Effector CD4-positive, alpha-beta T cell (primary cell): ENCODE measurements at places on chromosomes 1 and 21.
A peak's percentile ranks its signal among the peaks of the same experiment; 100 is the strongest.

DNA sequence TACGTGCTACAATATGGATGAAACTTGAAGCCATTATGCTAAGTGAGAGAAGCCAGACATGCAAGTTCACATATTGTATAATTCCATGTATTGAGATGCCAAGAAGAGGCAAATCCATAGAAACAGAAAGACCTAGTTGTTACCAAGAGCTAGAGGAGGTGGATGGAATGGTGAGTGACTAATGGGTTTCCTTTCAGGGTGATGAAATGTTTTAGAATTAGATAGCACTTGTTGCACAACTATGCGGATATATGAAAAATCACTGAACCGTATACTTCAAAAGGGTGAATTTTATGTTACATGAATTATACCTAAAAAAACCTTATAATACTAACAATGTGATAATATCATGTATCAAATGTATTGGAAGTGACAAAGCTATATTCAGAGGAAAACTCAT is 18.1 kb downstream of the EPHA10 start:
- DNase-seq: no peak

GRCh38 chr1:240109920-240110636 is 18.4 kb downstream of the FMN2 start:
- DNase-seq: no peak

- DNase-seq: no peak
Measured at GRCh38 chr21:37245151-37245550, 22.0 kb downstream of the VPS26C start.

DNA sequence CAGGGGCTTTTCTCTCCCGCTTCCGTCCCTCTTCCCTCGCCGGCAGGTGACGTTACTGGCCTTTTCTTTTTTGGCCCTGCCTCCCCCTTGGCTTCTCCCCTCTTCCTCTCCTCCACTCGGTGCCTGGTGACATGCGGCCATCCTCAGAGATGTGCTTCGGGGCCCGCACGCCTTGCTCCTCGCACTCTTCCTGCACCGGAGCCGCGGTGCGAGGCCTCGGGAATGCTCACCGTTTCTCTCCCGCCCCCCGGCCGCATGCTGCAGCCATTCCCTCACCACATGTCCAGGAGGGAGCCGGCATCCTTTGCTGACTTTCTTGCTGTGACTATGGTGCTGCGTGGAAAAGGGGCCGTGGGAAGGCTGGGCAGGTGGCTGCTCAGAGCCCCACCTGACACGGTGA is 39.3 kb downstream of the PDE9A start:
- no peak for DNase-seq

- no peak for DNase-seq
Measured at GRCh38 chr1:68119445-68119844, 69.0 kb upstream of the DIRAS3 start.

DNA sequence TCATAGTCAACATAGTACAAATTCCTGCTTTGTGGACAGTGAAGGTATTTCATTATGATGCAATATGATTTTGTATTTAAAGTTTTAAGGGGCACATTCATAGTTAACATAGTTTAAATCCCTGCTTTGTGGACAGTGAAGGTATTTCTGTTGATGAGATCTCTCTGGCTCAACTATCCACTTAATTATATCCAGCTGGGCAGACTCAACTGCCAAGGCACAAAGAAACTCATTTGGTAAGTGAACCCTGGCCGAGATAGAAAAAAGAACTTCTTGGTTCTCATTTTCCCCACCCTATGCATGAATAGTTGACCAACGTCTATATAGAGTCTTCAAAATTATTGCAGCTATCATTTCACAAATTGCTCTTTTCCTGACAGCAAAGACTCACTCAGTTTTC is 1194.6 kb downstream of the NCAM2 start:
- DNase-seq: no peak

DNA sequence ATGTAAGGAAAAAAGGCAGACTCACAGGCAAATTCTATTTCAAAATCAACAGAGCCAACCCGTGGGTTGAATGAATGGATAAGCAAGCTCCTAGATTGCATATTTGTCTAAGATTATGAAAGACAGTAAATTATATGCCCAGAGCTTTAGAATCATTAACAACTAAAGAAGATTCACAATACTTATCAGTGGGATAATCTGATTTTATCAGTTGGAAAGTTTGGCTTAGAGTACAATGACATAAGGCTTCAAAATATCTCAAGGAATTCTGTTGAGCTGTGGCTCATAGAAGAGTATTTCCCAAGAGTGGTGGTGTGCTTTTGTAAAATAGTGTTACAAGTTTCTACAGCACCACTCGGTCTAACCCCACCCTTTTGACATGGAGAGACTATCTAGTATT is 85.5 kb downstream of the ADAMTS1 start:
- DNase-seq: no peak

DNA sequence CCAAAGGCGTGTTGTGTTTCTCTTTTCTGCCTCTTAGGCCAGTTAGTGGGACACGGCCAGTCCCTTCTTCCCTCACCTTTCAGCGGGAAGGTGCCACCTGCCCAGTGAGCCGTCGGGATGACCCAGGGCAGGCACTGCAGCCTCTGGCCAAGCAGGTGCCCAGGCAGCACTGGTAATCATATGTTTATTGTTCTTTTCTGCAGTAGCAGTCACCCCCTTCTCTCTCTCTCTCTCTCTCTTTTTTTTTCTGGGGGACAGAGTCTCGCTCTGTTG is 38.2 kb downstream of the CRYAA start:
- DNase-seq: no peak

- DNase-seq: no peak
Measured at GRCh38 chr1:152182944-152183361, 23.9 kb upstream of the RPTN start.

GRCh38 chr1:187047298-187047697 is 218.5 kb downstream of the PLA2G4A start:
- no peak for DNase-seq

- no peak for DNase-seq
Measured at GRCh38 chr1:42929434-42930177, 29.1 kb downstream of the SLC2A1 start.

DNA sequence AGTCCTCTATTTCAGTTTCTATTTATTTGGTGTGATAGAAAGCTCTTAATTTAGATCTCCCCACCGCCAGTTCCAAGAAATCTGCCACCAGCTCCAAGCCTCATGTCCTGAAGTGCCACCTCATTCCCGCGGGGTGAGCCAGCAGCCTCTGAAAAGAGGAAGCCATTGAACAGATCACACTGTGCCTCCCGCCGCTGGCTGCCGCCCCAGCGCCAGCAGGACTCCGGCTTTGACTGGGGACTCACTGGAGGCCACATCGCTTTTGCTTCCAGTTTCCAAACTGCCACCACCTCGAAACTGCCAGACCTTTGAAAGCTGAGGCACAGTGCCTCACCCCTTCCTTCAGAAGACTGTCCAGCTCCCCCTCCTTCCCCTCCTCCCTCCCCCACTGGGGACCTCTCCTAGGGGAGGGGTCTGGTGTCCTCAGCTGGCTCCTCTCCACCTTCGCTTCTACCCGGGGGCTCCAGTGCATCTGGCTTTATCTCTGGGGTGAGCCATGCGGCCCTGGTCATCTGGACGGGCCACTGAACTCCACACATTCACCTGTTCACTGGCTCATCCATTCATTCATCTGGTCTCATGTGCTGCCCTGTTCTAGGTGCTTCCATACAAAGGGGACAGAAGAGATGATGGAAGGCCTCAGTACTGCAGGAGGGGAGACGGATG is 58.9 kb downstream of the VPS26C start:
- DNase-seq: no peak

DNA sequence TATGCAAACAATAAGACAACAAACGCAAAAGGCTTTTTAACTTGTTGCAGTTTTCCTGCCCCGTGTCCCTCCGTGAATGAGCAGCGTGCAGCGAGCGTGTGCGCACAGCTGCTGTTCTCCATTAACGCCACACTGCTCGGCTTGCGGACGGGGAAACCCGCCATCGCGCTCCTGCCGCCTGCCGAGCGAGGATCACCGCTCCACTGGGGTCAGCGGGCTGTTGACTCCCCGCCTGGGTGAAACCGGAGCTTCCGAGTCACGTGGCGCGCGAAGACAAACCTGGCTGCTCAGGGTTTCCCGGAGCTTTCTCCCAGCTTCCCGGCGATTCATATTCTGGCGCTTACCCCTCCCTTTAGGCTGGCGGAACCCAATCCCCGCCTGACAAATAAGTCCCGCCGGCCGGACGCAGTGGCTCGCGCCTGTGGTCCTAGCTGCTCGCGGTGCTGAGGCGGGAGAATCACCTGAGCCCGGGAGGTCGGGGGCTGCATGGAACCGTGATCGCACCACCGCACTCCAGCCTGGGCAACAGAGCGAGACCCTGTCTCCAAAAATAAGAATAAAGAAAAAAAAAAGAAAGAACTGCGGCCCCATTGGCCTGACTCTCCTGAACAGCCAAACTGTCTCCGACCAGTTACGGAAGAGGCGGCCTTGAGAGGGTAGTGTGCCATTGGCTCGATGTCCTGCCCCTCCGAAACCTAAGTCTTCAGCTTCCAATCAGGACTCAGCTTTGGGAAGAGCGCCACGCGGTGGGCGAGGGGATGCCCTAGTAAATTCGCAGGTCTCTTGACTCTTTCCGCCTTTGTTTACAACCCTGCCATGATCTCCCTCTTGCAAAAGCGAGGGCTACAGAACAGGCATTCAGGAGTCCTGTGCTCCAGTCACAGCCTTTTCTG is at the start of gene CREB3L4:
TSS of gene CREB3L4 (plus strand) at position 796 of the 893 bp plus-strand sequence. CDS start 624 bp downstream, outside the sequence.
- peak; percentile 81 for DNase-seq

GRCh38 chr1:191320062-191320461 is 838.2 kb upstream of the RGS18 start:
- no peak for DNase-seq

DNA sequence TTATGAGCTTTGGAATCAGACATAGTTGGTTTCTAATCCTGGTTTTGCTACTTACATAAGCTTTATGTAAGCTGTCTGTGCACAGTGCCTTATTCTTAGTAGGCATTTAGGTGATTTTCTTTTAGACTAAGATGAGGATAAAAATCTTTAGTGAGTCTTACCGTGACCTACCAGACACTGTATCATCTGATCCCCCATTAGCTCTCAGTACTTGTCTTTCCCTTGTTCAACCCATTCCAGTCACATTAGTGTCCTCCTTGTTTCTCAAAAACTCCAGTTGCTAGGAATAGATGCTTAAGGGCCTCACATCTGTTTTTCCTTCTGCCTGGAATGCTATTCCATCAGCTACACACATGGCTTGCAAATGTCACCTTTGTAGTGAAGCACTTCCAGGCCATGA is 18.8 kb downstream of the PPP1R12B start:
- DNase-seq: no peak

DNA sequence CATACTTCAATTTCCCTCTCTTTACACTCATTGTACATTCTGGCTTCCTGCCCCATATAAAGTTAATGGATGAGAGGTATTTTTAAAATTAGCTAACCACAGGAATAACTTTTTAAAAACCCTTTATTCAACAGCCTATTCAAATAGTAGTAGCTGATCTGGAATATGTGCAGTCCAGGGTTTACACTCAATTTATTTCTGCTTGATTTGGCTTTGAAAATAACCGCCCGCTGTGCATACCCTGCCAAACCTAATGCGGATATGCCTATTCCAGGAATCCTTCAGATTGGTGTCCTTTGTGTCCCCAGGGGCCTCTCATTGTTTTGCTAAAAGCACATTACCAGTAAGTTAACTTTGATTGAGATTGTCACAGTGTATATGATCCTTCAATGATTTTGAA is 1686.2 kb downstream of the PLA2G4A start:
- no peak for DNase-seq

DNA sequence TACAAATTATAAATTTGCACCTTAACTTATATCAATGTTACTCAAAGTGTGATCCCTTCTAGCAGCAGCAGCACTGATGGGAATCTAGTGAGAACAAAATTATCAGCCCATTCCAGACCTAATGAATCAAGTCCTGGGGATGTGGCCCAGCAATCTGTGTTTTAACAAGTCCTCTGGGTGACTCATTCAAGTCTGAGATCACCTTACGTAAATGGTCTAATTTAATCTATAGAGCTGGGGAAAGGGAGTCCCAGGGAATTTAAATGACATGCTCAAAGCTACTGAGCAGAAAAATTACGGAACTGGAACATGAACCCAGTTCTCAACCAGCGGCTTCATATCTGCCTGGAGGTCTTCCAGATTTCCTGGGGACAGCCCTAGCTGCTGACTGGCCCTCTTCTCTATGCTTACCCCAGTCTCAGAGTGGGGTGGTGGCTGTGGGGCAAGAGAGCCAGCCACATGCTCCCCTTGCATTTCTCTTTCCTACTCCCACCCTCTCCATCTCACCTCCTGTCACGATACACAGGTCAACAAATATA is 220.0 kb downstream of the TM2D1 start:
- no peak for DNase-seq

GRCh38 chr1:28606771-28607170 is 14.7 kb downstream of the RAB42 start:
- DNase-seq: no peak

GRCh38 chr1:2451741-2452140 is 24.3 kb upstream of the PLCH2 start:
- DNase-seq: no peak

- DNase-seq: no peak
Measured at GRCh38 chr21:31566611-31567010, 92.9 kb upstream of the SOD1 start.

GRCh38 chr1:28248273-28249012 is 10.9 kb upstream of the SESN2 start:
- peak; percentile 75 for DNase-seq

DNA sequence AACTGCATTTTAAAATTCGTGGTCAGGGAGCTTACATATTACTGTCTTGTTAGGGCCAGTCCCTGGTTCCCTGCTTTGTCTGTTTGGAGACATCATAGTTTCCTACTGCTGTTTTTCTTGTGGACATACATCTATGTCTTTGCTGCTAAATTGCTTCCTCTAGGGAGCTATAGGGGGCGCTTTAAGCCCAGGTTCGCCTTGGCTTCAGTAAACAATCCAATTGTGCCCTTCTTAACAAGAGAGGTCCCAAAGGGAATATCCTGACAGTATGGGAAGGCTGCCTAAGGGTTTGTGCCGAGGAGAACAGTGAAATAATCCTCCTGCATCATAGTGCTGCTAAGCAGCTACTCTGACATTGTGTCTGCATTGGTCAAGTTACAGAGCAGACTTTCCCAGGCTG is 112.5 kb downstream of the USH2A start:
- no peak for DNase-seq

DNA sequence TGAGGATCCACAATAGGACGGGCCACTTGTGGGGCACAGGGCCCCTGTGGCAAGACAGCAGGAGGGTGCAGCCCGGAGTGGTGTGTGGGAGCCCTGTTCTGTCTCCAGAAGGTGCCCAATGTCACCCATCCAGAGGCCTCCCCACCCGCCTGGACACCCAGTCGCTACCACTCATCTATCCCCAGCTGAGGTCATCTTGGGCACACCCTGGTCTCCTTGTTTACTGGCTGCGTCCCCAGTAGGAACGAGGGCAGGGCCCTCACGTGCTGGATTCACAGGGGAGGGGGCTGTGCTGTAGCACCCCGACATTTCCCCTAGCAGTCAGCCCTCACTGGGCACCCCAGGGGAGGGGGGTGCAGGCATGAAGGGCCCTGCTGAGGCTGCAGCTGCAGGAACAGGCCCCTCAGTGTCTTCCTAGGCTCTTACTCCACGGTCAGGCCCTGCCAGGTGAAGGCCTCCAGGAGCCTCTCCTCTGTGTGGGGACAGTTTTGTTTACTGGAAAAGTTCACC is 2.3 kb upstream of the TNNT2 start:
- no peak for DNase-seq

GRCh38 chr21:43727519-43728153 is 8.7 kb downstream of the PDXK start:
- no peak for DNase-seq

GRCh38 chr1:67666636-67667035 is 18.4 kb upstream of the GADD45A start:
- no peak for DNase-seq

- DNase-seq: no peak
Measured at GRCh38 chr1:154744352-154745035, 125.6 kb downstream of the KCNN3 start.
